Skeletal muscle cell (primary cell): ENCODE measurements at places on chromosomes 7 and 10.

DNA sequence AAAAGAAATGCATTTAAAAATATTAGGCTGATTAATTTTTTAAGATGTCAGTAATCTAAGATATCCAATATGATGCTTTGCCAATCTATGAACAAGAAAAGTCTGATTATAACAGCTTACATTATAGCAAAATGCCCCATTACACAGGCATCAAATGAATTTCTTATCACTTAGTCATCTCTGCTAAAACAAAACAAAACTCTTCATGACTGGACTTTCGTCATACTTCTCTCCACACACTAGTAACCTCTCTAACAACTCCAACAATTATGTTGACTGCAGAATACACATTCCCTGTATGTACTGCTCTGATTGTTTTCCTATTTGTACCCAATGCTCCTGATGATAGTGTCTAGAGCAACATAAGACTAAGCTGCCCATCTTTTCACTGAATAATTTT is 3.8 kb upstream of the MKI67 start:
- DNase-seq = no peak

- DNase-seq = no peak
These were observed 12.0 kb downstream of the KPNA7 start for GRCh38 chr7:99195867-99196266.

DNA sequence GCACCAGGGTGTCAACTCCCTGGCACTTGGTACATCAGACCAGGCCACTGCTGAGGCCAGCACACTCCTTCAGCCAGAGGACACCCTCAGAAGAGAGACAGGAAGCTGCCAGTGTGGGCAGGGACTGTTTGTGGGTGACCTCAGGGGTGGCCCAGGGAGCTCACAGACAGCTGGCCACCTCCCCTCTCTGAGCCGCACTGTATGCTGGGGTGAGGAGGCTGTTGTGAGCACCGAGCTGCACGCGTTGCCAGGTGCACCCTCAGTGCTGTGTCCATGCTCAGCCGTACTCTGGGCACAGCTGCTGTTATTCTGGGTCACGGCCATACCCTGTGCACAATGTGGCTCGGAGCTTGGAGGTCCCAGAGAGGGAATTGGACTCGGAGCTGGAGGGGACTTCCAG is 61.5 kb upstream of the NANOS1 start:
- DNase-seq = no peak

GRCh38 chr10:60942134-60942787 is 1.7 kb downstream of the RHOBTB1 start:
- no peak for DNase-seq

GRCh38 chr10:20132816-20133215 is 316.6 kb downstream of the PLXDC2 start:
- no peak for DNase-seq

GRCh38 chr10:130790339-130790738 is 521.2 kb downstream of the TCERG1L start:
- no peak for DNase-seq

DNA sequence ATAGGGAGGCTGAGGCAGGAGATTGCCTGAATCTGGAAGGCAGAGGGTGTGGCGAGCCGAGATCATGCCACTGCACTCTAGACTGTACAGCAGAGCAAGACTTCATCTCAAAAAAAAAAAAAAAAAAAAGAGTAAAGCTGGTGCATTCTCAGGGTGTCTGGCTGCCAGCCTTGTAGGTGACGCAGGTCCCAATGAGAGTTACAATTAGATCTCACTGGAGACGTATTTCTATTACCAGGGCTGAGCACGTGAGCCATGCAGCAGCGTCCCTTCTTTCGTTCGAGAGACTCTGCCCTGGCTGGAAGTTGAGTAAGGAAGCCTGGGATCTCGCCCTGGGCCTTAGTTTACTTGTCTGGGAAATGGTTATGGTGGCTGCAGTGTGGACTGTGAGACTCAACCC is 22.4 kb upstream of the ZMIZ1 start:
- DNase-seq = no peak

DNA sequence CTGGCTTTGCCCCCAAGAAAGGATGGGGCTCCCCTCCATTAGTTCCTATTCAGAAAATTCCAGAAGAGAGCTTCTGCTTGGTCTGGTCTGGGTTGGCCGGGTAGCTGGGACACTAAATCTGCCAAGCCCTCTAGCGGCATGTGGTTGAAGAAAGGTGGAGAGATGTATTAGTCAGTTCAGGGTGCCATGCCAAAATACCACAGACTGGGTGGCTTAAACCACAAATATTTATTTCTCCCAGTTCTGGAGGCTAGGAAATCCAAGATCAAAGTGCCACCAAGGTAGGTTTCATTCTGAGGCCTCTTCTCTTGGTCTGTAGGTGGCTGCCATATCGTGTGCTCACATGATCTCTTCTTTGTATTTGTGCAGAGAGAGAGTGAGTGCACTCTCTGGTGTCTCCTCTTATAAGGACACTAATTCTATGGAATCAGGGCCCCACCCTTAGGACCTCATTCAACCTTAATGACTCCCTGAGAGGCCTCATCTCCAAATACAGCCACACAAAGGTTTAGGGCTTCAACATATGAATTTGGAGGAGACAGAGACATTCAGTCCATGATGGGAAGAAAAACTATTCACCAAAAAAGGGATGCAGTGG is 38.7 kb upstream of the MTPAP start:
- no peak for DNase-seq

GRCh38 chr10:80855348-80855971 is 317.8 kb downstream of the SH2D4B start:
- no peak for DNase-seq
